ENCODE measurements at places on chromosomes 6 and 20.

GRCh38 chr20:49766979-49767521 is 45.6 kb upstream of the SLC9A8 start:
- DNase-seq = no peak

GRCh38 chr20:46233701-46234100 is 74.6 kb downstream of the CDH22 start:
- no peak for DNase-seq

GRCh38 chr6:144804246-144804790 is 519.2 kb downstream of the UTRN start:
- DNase-seq = no peak

- DNase-seq = no peak
These were observed 151.5 kb upstream of the LRFN2 start for GRCh38 chr6:40738551-40739193.

GRCh38 chr6:156974830-156975261 is 197.7 kb downstream of the ARID1B start:
- no peak for DNase-seq

All from Kasumi-1 (cell line).